ENCODE measurements at places on chromosomes 4 and X.

DNA sequence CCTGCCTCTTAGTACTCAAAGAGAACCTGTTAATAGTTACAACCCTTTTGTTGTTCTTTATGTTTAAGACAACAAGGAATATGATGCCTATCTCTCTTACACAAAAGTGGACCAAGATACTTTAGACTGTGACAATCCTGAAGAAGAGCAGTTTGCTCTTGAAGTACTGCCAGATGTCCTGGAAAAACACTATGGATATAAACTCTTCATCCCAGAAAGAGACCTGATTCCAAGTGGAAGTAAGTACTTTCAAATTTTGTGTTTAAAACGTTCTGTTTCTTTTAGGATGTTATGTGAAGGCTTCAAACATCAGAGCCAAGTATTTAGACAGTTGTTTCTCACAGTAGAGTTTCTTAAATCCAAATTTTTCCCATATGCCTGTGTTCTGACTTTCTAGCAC lies 67.2 kb upstream of the NRK start:
- no peak overlapping the region for H3K4me3 ChIP-seq
- DNase-seq = no peak
- no peaks in the 10 kb centered on the region for H3K36me3 ChIP-seq

DNA sequence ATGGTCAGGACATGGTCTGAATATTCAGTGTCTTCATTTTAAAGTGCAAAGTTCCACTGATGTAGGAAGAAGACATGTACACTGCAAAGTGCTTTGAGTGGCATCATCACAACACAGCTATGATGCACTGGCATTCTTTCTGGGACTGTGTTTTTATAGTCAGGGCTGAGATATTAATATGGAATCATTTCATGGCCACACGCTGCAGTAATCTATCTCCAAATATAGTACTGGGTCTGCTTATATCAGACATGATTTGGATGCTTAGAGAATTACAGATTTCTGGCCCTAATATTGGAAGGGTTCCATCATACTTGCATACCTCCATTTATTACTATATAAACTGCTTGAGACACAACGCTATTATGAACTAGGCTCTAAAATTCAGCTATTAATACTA lies 1170.9 kb downstream of the NLGN4X start:
- no peak overlapping the region for H3K4me3 ChIP-seq
- H3K27me3 ChIP-seq = no peaks in the 10 kb centered on the region
- no peaks in the 10 kb centered on the region for H3K36me3 ChIP-seq
- DNase-seq = no peak

DNA sequence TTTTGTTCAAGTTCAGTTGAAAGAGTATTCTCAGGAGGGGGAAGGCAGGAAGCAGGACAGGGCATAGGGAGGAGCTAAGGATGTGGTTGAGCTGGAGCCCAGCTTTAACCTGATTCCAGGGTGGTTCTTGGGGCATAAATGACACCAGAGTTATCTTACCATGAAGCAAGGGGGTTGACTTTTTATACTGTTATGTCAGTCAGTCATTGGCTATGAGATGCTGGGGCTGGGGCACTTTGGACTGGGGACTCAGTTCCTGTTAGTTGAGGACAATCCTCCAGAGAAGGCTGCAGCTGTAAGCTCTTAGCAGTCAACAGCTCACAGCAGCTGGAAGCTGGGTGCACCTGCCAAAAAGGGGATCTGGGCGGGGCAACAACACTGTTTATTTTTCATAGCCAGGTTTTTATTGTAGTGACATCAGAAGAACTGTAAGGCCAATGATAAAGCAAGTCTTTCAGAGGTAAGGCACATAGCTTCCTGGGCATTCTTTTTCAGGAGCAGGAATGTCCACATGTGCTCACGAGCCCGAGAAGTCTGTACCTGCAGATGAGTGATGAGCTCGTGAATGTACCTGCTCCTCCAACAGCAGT lies 78.5 kb downstream of the MID1IP1 start:
- no peaks in the 10 kb centered on the region for H3K4me1 ChIP-seq
- no peak overlapping the region for H3K27ac ChIP-seq
- DNase-seq = no peak
- H3K27me3 ChIP-seq = peaks cover 38% of the 10 kb centered on the region

GRCh38 chr4:104507112-104507511 lies 12.4 kb upstream of the CXXC4 start:
- H3K36me3 ChIP-seq = no peaks in the 10 kb centered on the region
- H3K27me3 ChIP-seq = no peaks in the 10 kb centered on the region
- DNase-seq = no peak
- no peaks in the 10 kb centered on the region for H3K4me1 ChIP-seq
- H3K4me3 ChIP-seq = no peak overlapping the region

DNA sequence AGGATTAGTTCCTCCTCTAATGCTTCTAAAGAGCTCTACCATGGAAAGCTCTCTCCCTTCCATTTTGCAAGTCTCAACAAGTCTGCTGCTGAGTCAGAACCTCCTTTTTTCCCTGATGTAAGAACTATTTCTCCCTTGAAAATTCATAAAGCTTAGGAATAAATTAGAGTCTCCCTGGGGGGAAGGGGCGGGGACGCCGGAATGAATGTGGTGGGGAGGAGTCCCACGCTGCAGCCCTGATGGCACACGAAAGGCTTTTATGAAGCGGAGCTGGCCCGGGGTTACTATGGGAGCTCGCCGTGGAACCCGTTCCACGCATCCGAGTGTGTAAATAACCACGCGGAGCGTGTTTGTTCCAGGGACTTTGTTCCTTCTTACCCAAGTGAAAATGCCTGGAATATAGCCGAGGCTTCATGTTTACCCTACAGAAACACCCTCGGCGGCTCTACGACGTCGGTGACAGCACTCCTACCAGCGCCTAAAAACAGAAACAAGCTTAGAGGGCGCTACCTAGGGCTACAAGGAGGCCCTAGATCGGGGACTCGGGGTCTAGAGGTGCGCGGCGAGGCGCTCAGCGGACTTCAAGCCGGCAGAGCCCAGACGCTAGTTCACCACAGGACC lies 923 bp upstream of the CPEB2 start:
- peak overlapping the region; percentile 98 for H3K4me3 ChIP-seq
- no peaks in the 10 kb centered on the region for H3K27me3 ChIP-seq
- peak overlapping the region; percentile 99 for H3K27ac ChIP-seq
- H3K4me1 ChIP-seq = no peaks in the 10 kb centered on the region

- no peaks in the 10 kb centered on the region for H3K4me1 ChIP-seq
- DNase-seq = no peak
- H3K4me3 ChIP-seq = no peak overlapping the region
- no peak overlapping the region for H3K27ac ChIP-seq
- no peaks in the 10 kb centered on the region for H3K27me3 ChIP-seq
Measured at GRCh38 chr4:53558065-53558801, 33.1 kb downstream of the LNX1 start.

- H3K4me1 ChIP-seq = no peaks in the 10 kb centered on the region
- no peak for DNase-seq
- H3K27me3 ChIP-seq = no peaks in the 10 kb centered on the region
- H3K4me3 ChIP-seq = no peak overlapping the region
- no peak overlapping the region for H3K27ac ChIP-seq
Measured at GRCh38 chr4:180665994-180666824, 1577.0 kb upstream of the TENM3 start.

GRCh38 chrX:84865113-84865512 lies 138.6 kb upstream of the APOOL start:
- H3K4me3 ChIP-seq = no peak overlapping the region
- no peak for DNase-seq
- no peaks in the 10 kb centered on the region for H3K27me3 ChIP-seq
- no peaks in the 10 kb centered on the region for H3K36me3 ChIP-seq
- no peaks in the 10 kb centered on the region for H3K4me1 ChIP-seq
- no peak overlapping the region for H3K27ac ChIP-seq

DNA sequence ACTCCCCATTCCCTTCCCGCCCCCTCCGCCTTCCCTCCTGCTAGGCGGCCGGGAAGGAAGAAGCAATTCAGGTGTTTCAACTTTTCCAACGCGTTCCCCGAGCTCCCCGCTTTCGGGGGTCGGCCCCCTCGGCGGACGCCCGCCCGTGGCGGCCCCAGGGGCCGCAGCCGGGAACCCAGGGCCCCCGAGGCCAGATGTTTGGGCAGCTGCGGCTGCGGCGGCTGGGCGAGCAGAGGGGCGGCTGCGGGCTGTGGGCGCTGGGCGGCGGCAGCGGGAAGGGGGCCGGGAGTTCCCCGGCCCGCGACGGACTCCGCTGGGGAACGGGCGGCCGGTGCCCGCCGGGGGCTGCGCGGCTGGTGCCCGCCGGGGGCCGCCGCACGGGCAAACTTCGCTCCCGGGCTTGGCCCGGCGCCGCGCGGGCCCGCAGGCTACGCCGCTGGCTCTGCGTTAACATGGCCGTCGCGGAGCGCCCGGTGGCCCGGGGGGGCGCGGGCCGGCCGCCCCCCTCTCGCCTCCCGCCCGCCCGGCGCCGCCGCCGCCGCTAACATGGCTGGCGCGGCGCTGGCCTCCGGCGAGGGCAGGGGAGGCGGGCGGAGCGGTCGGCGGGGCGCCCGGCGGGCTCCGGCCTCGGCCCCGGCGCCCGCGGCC lies 510 bp downstream of the HMGB3 start:
- no peaks in the 10 kb centered on the region for H3K27me3 ChIP-seq
- no peaks in the 10 kb centered on the region for H3K36me3 ChIP-seq
- peak overlapping the region; percentile 43 for H3K27ac ChIP-seq
- peak overlapping the region; percentile 57 for H3K4me3 ChIP-seq
- H3K4me1 ChIP-seq = no peaks in the 10 kb centered on the region

DNA sequence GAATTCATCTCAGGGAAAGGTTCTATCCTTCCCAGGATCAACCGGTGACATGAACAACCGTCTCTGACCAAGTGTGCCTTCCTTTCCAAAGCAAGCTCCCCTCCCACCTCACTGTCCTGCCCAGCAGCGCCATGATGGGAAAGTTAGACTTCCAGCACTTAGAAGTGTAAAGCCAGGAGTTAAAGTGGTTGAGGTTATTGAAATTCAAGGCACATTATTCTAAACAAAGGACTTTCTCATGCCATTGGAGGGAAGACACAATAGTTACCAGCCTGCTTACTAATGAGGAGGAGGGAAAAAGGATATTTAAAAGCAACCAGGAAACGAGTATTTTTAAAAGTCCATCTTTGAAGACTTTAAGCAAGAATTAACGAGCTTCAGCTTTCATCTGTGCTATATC lies 96.8 kb downstream of the NSUN7 start:
- no peak for DNase-seq
- H3K27me3 ChIP-seq = no peaks in the 10 kb centered on the region
- H3K27ac ChIP-seq = no peak overlapping the region
- no peaks in the 10 kb centered on the region for H3K4me1 ChIP-seq
- H3K36me3 ChIP-seq = no peaks in the 10 kb centered on the region

GRCh38 chr4:183738081-183738673 lies 79.1 kb downstream of the TRAPPC11 start:
- H3K27ac ChIP-seq = no peak overlapping the region
- DNase-seq = no peak
- no peaks in the 10 kb centered on the region for H3K27me3 ChIP-seq
- no peaks in the 10 kb centered on the region for H3K36me3 ChIP-seq
- H3K4me3 ChIP-seq = no peak overlapping the region

GRCh38 chrX:9172464-9172850 lies 138.5 kb upstream of the FAM9B start:
- H3K27me3 ChIP-seq = no peaks in the 10 kb centered on the region
- H3K27ac ChIP-seq = no peak overlapping the region
- no peaks in the 10 kb centered on the region for H3K36me3 ChIP-seq
- no peak for DNase-seq

DNA sequence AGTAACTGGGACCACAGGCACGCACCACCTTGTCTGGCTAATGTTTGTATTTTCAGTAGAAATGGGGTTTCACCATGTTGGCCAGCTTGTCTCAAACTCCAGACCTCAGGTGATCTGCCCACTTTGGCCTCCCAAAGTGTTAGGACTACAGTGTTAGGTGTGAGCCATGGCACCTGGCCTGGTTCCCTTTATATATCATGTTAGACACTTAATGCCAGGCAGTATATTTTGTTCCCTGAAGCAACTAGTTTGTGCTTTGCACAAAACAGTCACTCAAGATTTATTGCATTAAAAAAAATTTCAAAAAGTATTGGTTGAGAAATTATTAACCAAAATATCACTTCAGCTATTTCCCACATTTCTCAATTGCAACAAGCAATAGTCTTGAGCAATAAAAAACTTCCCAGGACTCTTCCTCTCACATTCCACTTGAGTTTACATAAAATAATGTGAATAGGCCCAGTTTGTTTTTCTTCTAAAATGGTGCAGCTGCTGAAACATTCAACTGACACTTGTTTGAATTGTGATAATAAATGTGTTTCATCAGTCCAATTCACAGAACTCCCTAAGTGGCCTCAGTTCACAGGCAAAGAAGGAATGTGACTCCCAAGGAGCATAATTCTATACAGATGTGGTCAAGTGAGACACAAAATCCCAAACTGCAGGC lies 22.7 kb downstream of the CXCL1 start:
- DNase-seq = no peak
- H3K4me3 ChIP-seq = no peak overlapping the region
- no peak overlapping the region for H3K27ac ChIP-seq
- H3K36me3 ChIP-seq = no peaks in the 10 kb centered on the region

GRCh38 chr4:72677265-72677664 lies 108.2 kb upstream of the ADAMTS3 start:
- no peaks in the 10 kb centered on the region for H3K4me1 ChIP-seq
- no peaks in the 10 kb centered on the region for H3K27me3 ChIP-seq
- no peak overlapping the region for H3K4me3 ChIP-seq
- no peak for DNase-seq
- no peaks in the 10 kb centered on the region for H3K36me3 ChIP-seq
- no peak overlapping the region for H3K27ac ChIP-seq

GRCh38 chrX:10841579-10841978 lies 221.2 kb upstream of the MID1 start:
- no peak overlapping the region for H3K4me3 ChIP-seq
- no peak for DNase-seq
- peaks cover 2% of the 10 kb centered on the region for H3K27me3 ChIP-seq
- H3K4me1 ChIP-seq = no peaks in the 10 kb centered on the region
- no peaks in the 10 kb centered on the region for H3K36me3 ChIP-seq

- DNase-seq = no peak
- H3K4me3 ChIP-seq = no peak overlapping the region
- H3K4me1 ChIP-seq = no peaks in the 10 kb centered on the region
- H3K27ac ChIP-seq = no peak overlapping the region
- no peaks in the 10 kb centered on the region for H3K36me3 ChIP-seq
Measured at GRCh38 chr4:101294597-101294996, 52.7 kb downstream of the PPP3CA start.
